ENCODE measurements at places on chromosomes 1 and 21.

GRCh38 chr1:43881415-43881814, 52.2 kb upstream of the ARTN start:
- DNase-seq, result no peak

GRCh38 chr1:60052601-60053000, 21.0 kb downstream of the C1orf87 start:
- no peak for DNase-seq

- peak; percentile 37 for DNase-seq
Observed at GRCh38 chr1:201042779-201043461, 19.4 kb upstream of the KIF21B start.

GRCh38 chr1:107877092-107877491, 87.9 kb downstream of the VAV3 start:
- peak; percentile 81 for DNase-seq

- peak; percentile 9 for DNase-seq
Observed at GRCh38 chr1:115717541-115717940, 51.0 kb downstream of the CASQ2 start.

DNA sequence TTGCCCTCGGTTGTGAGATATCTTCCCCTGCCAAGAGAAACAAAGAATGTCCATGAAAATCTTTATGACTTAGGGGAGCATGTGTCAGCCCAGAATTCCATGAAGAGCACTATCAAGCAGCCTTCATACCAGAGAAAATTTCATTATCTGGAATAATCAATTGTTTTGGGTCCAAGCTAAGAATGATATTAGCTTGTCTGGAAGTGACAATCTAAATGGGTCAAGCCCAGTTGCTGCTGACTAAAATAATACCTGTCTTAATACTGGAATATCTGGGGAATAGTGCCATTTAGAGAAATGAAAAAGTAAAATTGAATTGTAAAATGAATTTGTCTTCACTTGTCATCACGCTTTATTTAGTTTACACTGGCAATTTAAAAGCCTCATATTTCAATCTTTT, 407.4 kb downstream of the PLA2G4A start:
- no peak for DNase-seq

DNA sequence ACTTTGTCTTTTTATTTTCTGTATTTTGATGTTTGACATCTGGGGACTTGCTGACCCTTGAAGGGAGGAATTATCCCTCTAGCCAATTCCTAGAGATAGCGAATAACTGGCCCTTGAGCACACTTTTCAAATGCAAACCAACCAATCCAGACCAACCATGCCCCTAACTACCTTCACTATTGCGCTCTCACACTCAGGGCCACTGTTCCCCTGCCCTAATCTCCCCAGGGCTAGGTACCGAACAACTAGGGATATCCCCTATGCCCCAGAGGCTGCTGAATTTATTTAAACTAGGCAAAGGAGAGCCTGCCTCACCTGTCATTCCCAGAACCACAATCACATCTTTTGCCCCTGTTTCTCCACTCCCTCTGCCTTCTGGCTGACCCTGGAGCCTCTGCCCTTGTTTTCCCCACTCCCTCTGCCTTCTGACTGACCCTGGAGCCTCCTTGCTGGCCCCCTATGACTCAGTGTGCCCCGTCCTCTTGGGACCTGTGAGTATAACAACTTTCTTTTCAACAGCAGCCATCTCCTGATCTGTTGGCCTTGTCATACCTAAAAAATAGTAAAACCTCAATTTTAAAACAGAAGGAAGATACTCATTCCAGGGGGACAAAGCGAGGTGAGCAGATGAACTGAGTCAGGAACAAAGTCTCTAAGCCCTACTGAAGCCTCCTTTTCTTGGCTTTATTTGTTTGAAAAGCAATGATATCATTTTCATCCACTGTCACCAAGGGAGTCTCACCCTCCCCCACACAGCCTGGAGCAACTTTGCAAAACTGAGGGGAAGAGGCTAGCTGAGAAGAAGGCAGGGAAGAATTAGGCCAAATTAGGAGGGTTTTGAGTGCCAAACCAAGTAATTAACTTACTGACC, 115.5 kb downstream of the NMNAT2 start:
- DNase-seq, result no peak

- no peak for DNase-seq
Observed at GRCh38 chr1:228835911-228836310, 100.6 kb downstream of the RHOU start.

GRCh38 chr1:235351441-235351840, 15.8 kb upstream of the TBCE start:
- DNase-seq, result no peak

DNA sequence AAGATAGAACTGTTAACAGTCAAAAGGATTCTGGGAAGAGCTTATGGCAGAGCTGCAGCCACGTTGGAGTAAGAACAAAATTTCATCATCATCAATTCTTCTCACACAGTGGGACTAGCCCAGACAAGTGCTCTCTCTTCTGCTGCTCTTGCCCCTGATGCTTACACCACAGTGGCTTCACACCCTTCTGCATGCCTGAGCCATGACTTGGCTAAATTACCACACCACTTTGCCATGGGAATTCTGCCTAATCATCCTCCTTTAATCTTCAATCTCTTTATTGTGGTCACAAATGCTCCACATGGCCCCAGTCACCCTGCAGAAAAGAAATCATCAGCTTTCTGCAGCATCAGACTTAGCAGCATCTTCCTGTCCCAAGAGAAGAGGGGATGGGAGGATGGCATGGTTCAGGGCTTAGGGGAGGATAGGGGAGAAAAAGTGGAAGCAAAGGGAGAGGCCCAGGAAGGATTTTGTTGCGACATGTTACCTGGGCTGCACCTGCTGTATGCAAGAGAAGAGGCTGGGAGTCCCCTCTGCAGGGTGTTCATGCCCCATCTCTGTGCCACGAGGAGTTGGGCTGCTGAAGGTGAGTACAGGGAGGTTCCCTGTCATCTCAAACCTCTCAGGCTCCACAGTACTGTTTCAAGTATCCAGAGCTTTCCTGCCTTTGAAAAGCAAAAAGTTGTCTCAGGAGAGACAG, 9.0 kb upstream of the RPTN start:
- DNase-seq, result peak; percentile 43

GRCh38 chr1:212531796-212532195, 76.8 kb upstream of the ATF3 start:
- no peak for DNase-seq

GRCh38 chr1:202214089-202214843, 20.7 kb downstream of the LGR6 start:
- DNase-seq, result no peak

DNA sequence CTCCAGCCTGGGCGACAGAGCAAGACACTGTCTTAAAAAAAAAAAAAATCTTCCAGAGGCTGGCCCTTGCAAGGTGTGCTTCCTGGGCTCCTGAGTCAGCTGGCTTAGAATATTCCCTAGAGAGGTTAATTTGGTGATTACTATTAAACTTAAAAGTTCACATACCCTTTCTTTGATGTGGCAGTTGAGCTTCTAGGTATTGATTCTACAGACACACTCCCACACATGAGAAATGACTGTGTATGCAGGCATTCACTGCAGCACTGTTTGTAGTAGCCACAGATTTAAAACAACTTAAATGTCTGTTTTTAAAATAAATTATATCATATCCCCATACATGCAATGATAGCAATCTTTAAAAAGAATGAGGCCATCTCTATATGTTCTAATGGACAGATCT, 93.4 kb downstream of the GDAP2 start:
- no peak for DNase-seq

DNA sequence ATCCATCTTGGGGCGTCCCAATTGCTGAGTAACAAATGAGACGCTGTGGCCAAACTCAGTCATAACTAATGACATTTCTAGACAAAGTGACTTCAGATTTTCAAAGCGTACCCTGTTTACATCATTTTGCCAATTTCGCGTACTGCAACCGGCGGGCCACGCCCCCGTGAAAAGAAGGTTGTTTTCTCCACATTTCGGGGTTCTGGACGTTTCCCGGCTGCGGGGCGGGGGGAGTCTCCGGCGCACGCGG, 282 bp upstream of the SOD1 start:
- DNase-seq, result no peak

GRCh38 chr1:22393587-22393986, 58.1 kb upstream of the ZBTB40 start:
- DNase-seq, result no peak

DNA sequence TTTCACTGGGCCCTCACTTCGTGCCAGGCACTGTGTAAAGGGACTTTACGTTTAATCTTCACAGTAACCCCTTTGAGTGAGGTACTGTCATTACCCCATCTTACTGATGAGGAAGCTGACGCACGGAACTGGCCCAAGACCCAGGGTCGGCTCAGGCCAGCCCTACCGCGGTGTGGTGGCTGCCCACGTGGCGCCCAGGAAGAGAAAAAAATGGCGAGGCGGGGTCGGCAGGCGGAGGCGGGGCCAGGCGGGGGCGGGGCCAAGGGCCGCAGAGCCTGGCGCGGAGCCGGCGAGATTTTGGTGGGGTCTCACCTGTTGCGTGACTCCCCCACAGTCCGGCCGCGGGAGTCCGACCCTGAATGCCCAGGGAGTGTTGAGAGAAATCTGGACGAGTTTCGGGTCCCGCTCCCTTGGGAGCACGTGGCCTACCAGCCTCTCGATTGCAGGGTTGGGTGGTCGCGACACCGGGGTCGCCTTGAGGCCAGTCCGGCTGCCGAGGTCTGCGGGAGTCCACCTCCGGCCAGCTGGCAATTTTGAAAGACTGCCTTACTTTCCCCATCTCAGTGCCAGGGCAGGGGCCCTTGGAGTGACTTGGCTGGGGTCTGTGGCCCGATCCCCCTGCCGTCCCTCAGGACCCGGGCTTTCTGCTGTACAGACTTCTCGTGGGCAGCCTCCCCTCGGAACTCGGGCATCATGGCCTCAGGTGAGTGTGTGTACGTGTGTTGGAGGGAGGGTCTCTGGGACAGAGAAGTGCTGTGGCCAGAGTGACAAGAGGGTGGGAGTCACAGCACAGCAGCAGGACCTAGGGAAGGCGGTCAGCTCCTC, at the start of the genes AMPD2 and GNAT2:
Gene AMPD2, plus strand, starts transcription at position 262 of the 825 bp plus-strand sequence. CDS start 1,339 bp downstream, outside the sequence.
Gene GNAT2, minus strand, starts transcription at position 41 of the 825 bp plus-strand sequence. CDS start 6,746 bp downstream, outside the sequence.
- DNase-seq, result peak; percentile 63

- no peak for DNase-seq
Observed at GRCh38 chr1:187956975-187957374, 1128.2 kb downstream of the PLA2G4A start.

GRCh38 chr1:157641177-157641576, 43.3 kb upstream of the FCRL4 start:
- no peak for DNase-seq

DNA sequence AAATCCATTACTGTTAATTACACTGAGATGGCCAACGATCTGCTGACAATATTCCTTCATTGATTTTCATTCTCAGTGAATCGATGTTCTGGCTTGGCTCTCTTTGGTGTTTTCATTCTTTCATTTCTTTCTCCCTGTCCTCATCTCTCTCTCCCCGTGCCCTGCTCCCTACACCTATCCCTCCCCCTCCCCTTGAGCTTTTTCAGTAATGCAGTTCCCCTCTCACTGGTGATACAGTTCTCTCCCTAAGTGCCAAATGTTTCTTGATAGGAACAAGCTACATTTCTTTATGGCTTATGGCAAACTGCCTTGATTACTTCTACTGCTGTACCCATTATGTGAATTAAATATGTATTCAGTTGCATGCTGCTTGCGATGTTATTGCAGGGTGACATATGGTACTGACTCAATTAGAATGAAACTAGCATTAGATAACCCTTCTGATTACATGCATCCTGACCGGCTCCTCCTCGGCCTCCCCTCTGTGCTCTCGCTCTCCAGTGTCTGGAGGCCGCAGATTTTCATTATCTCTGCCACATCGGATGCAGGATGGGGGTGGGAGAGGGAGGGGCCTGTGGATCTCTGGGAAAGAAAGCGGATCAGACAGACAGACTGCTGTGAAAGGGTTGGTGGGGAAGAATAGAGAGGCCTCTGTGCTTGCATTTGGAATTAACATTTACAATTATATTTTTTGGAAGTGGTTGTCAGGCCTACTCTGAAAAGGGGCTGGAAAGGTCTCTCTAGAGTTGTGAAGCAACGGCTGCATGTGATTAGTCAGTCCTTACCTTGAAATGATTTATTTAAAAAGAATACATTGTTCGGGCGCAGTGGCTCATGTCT, 130.9 kb downstream of the PBX1 start:
- DNase-seq, result no peak

- peak; percentile 42 for DNase-seq
Observed at GRCh38 chr1:156510709-156511108, 10.1 kb upstream of the MEF2D start.

DNA sequence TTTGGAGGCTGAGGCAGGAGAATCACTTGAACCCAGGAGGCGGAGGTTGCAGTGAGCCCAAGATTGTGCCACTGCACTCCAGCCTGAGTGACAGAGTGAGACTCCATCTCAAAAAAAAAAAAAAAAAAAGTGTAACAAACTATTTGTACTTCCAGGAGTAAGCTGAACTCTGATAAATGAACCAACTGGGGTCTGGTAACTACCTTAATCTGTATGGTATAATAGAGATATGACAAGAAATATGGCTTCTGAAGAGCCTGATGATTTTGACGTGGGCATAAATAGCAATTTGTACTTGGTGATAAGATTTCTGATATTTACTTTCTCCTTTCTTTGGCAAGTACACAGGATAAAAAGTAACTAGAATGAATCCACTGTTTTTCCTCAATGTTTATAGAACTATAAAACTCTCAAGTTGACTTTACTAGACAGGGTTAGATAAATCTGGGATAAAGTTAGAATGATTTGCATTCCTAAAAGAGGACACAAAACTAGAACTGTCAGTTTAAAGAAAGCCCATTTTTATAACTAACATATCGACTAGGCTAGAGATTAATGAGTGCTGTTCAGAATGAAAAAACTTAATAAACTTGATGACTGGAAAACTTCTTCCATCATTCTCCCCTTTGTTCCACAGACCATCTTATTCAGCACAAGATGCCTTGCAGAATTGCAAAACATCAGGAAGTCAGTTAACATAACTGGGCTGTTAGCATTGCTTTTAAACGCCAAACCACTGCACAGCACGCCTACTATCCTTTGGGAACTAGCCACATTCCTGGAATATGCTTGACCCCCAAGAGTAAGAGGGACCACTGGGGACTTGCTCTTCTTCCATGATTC, 51.5 kb upstream of the EDARADD start:
- no peak for DNase-seq

DNA sequence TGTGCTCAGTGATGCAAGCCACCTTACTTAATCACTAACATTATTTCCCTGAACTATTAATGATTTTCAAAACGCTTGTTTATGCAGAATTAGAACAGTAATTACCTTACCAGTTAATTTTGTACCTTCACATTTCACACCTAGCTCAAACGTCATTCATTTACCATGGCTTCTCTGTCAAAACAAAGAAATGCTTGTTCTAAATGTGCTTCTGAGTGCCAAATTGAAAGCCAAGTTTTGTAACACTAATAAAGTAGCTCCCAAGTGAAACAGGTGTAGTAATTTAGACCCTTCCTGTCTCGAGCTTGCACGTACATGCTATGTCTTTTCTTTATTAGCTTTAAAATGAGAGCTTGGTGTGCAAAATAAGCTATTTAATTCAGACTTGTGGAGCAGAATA, 533.7 kb upstream of the PKN2 start:
- DNase-seq, result no peak
